ENCODE measurements at places on chromosomes 4 and X.

DNA sequence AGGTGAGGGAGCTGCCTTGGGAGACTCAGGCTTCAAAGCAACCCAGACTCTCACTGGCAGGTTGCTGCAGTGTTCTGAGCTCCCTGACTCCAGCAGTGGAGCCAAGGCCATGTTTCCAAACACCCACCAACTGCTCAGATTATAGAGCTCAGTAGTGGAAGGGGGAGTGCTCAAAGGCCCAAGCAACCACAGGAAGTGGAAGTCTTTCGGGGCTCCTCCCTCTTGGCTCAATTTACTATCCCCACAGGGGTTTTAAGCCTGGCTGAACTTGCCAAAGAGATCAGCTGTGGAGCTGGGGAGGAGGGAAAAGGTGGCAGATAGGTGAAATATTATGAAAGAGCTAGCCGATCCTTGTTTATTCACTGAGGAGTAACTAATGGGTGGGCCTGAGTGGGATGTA is 82.5 kb downstream of the HPRT1 start:
- no peak for DNase-seq

- no peak for DNase-seq
Measured at GRCh38 chr4:69493515-69493914, 2.2 kb downstream of the UGT2B4 start.

DNA sequence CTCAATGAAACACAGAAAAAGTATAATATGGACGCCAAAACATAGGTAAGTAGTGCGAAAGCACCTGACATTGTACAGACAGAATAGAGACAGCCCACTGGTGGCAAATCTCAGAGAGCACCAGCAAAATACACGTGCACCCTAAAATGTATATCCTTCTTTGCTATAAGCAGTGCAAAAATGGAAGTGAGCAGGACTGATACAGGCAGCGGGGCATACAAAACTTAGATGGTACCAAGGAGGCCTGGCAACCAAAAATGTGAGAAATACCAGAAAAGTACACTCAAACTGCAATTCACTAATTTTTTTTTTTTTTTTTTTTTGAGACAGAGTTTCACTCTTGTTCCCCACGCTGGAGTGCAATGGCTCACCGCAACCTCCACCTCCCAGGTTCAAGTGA is 63.9 kb downstream of the EIF4E start:
- no peak for DNase-seq

DNA sequence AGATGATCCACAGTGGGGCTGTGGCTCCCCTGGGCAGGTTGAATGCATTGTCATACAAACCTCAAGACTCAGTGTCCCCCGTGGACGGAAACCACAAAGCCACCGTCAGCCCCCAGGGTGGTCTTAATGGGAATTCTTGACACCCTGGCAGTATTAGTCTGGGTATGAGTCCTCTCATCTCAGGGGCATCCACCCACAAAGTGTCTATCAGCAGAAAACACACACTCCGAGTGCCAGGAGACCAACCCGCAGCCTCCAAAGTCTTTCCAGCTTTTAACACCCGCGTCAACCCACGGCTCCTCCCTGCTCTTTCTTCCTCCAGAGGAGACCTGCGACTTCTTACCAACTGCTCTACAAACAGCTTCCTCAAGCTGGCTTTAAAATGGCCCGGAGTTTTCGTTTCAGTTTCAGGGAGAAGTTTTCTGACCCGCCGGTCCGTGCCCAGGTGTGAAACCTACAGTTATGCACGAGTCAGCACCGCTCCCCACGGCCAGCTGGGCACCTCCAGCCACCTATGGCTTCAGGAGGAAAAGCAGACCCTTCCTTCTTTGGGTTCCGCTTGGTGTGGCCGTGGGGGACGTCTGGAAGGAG is 14.4 kb upstream of the ASMTL start:
- no peak for DNase-seq

All from glutamatergic neuron (in vitro differentiated cells).